ENCODE measurements at places on chromosomes 4 and X.

DNA sequence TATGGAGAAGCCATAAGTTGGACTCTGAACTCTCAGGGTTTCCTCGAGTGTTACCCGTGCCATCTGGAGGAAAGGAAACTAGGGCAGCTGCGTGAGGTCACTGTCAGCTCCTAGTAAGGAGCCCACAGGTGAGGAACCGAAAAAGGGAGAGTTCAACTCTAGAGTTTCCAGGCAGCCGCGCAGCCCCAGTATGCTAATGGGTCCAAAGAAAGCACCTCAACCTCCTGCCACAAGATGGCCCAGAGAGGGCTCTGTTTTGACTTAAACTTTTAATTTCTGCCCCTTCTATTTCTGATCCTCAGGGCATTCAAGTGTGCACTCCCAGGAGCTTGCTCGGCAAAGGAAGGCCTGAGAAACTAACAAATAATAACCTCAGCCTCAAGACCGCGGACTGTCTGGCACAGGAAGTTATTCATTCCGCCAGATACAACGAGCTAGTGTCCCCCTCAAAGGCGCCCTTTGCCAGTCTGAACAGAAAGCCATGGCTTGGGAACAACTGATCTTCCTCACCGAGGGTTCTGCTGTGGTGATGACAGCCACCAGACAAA, 13.9 kb downstream of the SCARB2 start:
- no peak for DNase-seq

DNA sequence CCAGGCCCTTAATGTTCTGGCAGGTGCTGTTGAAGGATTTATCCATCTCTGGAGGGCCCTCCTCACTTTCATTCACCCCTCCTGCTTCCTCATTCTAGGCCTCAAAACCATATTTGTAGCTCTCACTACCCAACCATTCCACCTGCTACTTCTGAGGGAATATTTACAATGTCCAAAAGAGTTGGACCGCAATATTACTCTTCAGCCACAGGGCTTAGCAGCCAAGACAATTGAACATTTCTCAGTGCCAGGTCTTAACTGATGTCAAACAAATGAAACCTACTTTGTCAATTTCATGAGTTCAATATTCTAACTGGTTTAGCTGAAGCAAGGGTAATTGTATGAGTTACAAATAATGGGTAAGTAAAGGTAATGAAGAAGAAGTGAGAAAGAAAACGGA, 113.2 kb downstream of the ENOX2 start:
- DNase-seq: no peak

- no peak for DNase-seq
Measured at GRCh38 chr4:159117968-159118367, 15.1 kb downstream of the RAPGEF2 start.

GRCh38 chrX:43552156-43552555, 103.9 kb upstream of the MAOA start:
- DNase-seq: no peak

GRCh38 chr4:154399259-154399974, 92.2 kb downstream of the DCHS2 start:
- no peak for DNase-seq

DNA sequence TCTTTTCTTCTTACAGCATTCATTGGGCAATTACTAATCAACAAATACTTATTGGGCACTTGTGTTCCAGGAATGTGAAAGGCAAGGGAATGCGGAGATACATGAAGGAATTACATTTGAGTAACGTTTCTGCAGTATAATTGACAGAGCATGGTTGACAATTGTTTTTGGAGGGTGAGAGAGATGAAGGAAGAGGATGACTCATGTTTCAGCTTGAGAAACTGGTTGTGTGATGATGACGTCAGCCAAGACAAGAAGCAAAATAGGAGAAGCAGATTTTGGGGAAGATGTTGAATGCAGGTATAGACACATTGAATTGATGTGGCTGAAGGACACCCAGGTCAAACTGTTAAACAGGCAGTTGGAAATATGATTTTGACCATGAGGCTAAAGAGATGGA, 8.0 kb upstream of the CPEB2 start:
- DNase-seq: no peak

All from T-helper 17 cell (primary cell).